Substantia nigra (tissue), 51 donors: ENCODE measurements at places on chromosomes 7 and 10.

DNA sequence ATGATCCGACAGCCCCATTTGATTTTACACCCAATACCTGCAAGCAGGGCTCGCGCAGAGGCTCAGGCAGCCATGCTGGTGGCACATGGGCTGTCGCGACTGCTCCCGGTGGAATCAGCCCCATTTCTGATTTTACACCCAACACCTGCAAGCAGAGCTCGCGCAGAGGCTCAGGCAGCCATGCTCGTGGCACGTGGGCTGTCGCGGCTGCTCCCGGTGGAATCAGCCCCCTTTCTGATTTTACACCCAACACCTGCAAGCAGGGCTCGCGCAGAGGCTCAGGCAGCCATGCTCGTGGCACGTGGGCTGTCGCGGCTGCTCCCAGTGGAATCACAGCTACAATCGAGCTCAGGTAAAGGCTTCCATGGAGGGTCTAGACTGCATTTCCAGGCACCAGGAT lies 244.1 kb downstream of the PTPRN2 start:
- DNase-seq = no peak

DNA sequence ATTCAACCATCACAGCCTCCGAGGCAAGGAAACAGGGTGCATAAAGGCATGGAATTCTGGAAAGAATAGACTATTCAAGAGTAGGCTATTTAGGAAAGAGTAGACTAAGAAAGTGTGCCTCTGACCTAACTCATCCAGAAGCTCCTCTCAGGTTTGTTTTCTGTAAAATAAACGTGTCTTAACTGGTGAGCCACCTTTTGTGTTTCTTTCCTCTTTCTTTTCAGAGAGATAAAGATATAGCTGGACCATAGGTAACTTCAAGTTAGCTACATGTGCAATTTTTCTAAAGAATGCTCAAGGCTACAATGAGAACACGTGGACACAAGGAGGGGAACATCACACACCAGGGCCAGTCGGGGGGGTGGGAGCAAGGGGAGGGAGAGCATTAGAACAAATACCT lies 577.0 kb downstream of the TYW1 start:
- no peak for DNase-seq

- DNase-seq = no peak
These were observed 196.9 kb upstream of the CDCA7L start for GRCh38 chr7:22142572-22142971.

DNA sequence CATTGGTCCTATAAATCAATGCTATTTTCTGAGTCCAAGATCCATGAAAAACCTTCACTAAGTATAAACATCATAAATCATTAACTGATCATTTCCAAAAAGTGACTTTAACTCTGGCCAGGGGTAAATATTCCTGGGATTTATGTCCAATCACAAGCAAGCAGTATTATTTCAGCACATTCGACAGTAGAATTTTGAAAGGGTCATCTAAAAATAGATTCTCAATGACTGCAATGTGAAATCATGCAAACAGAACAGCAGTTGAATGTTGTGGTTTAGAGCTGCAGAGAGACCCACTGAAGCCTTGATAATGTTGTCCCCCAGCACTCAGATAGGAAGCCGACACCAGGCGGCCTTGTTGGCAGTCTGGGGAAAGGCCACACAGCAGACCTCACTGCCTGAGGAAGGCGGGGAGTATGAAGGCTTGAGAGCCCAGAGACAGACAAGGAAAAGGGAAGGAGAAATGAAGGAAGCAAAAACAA lies 38.1 kb downstream of the FAM107B start:
- no peak for DNase-seq

GRCh38 chr7:102205915-102206314 lies 80.8 kb upstream of the SH2B2 start:
- DNase-seq = no peak

DNA sequence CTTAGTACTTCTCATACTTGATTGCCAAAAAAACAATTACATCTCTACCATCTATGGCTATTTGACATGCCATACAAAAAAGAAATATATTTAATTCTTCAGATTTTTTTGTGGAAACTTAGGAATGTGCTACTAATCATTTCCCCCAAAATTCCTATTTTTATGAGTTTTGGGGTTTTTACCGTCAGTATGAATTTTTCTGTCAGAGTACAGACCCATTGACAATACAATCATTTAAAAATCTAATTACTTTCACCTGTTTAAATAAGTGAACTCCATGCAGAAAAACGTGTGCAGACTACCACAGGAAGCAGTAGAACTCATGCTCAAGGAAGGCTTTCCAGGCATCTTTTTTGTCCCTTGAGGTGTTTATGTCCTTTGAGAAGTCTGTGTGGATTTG lies 48.8 kb upstream of the FOXP2 start:
- DNase-seq = no peak

DNA sequence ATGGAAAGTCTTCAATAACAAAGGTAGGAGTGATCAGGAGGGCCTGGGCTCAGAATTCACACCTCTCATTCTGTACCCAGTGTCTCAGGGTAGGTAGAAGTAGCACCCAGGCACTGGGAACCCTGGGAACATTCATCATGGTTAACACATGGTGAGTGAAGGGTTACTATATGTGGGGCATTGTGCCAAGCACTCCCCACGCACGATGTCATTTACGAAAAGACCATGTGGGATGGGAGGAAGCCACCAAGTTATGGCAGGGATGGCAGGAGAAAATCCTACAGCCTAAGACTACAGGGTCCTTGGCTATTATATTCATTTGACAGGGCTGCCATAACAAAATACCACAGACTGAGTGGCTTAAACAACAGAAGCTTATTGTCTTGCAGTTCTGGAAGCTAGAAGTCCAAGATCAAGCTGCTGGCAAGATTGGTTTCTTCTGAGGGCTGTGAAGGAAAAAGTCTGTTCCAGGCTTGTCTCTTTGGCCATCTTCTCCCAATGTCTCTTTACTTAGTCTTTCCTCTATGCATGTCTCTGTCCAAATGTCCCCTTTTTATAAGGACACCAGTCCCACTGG lies 27.7 kb upstream of the DDIT4 start:
- DNase-seq = no peak

DNA sequence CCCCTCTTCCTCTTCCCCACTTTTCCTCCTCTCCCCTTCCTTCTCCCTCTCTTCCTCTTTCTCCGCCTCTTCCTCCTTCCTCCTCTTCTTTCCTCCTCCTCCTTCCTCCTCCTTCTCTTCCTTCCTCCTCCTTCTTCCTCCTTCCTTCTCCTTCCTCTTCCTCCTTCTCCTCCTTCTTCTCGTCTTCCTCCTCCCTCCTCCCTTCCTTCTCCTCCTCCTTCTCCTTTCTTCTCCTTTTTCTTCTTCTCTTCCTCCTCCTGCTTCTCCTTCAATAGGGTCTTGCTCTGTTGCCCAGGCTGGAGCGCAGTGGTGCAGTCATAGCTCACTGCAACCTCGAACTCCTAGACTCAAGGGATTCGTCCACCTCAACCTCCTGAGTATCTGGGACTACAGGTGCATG lies 56.9 kb downstream of the PALD1 start:
- no peak for DNase-seq

GRCh38 chr10:100184840-100185239 lies 989 bp downstream of the ERLIN1 start:
- no peak for DNase-seq

GRCh38 chr7:84251277-84251781 lies 56.7 kb upstream of the SEMA3A start:
- no peak for DNase-seq

DNA sequence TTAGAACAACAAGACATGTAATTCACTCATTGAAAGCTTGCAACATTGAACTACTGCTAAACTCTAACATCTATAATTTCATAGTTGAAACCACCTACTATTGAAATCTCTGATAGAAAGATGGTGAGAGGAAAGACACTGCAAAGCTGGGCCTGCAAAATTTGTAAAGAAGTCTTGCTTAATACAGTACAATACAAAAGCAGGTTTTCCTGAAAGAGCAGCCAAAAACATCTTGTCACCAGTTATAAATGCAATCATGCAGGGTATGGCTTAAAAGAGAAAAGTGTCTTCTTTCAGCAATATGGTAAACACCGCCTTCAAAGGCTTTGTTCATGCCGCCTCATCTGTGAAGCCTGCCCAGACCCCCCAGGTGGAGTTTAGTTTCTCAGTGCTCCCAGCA lies 109.2 kb downstream of the ANK3 start:
- DNase-seq = no peak

DNA sequence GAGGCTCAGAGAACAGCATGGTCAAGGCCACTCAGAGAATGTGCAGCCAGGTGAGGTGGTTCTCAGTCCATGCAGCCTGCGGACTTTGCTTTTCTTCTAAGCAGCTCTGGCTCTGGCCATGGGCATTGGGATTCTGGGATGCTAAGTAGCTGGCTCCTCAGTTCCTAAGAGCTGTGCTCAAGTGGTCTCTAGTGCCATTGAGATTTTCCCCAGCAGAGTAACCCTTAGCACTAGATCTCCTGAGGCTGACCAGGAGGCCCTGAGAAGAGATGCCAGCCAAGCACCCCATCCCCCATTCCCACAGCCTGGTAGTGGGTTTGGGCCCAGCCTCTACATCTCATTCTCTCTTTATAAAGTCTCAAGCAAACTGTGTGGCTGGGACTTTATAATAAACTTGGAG lies 77.1 kb downstream of the KCNMA1 start:
- DNase-seq = no peak

GRCh38 chr7:571718-572415 lies 52.2 kb upstream of the PDGFA start:
- DNase-seq = no peak

- DNase-seq = no peak
These were observed 68.5 kb downstream of the AKR1C4 start for GRCh38 chr10:5265139-5265538.

DNA sequence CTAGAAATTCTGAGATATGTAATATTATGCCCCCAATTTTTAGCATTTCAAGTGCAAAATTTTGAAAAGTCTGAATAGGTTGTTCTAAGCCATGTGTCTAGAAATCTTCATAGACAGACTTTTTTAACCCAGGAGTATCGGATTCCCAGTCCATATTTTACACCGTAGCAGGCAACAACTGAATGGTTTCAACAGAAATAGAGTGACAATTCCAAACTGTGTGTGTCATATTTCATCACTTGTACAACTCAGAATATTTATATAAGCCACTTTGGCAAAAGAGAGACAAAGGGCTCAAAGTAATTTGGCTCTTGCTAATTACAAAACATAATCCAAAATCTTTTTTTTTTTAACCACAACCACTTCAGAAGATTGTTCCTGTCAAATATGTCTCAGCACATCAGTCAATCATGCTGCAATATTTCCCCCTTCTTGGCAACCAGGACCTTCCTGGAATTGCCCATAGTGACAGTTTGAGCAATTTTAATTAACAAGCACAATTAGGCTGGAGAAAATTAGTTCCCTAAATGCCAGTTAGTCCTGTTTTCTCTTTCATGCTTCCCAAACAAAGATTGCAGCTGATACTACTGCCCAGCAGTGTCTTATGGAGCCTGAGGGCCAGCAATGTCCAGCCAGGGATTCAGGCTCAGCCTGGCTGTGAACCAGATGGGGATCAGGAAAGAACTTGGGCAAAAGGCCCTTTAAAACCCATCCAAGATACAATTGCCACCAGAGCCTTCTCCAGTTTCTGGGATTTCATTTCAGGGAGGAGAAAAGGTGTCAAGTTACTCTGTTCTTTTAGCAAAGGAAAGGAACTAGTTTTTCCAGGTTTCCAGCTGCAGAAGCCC lies 533.3 kb upstream of the GHITM start:
- no peak for DNase-seq

DNA sequence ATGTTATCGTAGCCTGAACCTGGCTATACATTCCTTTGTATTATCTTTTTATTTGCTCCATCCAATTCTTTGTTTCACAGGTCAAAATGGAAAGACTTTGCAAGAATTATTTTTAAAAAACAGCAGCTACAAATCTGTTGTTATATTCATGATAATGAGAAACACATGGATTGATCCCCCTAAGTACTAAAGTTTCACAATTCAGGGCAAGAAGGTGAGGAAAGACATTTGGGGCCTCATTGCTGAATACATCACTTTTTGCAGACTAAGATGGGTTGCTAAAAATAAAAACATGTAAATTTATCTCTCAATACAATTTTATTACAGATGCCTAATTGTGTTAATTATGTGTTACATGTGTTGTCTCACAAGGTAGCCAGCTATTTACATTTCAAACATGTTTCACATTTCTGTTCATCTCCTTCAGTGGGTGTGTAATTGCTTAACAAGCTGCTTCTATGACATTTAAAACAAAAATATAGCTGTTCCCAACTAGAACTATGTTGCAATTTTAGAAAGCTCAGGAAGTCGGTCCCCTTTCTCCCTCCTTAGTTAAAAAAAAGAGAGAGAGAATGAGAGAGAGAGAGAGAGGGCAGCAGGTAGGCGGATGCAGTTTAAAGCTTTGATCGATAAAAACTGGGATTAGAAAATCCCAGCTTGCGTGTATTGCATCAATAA lies 606.3 kb upstream of the FZD8 start:
- DNase-seq = no peak

DNA sequence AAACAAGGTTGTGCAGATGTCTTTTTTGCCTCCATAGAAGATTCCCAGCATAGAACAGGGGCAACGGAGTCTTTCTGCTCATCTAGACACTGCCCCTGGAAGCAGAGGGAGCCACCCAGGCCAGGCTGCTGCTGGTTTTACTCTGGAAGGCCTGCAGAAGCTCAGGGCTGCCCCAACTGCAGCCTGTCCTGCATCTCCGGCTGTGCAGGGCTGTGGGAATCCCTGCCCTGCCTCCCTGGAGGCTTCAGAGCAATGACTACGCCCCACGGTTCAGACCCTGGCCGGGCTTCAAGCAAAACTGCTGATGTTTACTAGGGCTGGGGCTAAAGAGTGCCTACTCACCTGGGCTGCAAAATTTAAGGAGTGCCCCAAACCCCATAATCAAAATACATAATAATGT lies 43.9 kb downstream of the GHRHR start:
- DNase-seq = no peak

DNA sequence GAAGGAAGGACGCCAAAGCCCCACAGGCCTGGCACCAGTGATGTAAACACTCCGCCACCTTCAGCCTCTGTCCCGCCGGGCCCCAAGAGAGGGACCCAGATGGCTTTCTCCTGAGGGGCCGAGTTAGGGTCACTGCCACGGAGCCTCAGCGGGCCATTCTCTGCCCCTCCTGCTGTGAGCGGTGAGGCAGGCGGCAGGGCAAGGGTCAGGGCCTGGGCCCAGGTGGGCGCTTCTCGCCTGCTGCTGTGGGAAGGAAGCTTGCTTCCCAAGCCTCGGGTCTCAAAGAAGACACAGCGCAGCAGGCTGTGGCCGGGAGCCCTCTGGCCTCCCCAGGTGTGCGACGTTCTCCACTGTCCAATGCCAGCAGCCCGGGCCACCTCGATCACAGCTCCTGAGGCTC lies 84.8 kb downstream of the PROSER2 start:
- no peak for DNase-seq
